Mononuclear cell (primary cell): ENCODE measurements at places on chromosomes 7 and 10. TPM values are rescaled to one million over a fixed set of nuclear protein-coding genes. Genes with fewer than 3 reads are reported as not detected.

Gene AGMO
- total RNA-seq = not detected

Gene WDR86
- total RNA-seq = 3.9 TPM

Gene FAM221A
- total RNA-seq = 4.4 TPM

Gene FXYD4
- not detected for total RNA-seq

Gene CPSF4
- total RNA-seq = 17.4 TPM

Gene SLC18A2
- 2.8 TPM for total RNA-seq

Gene INTS1
- total RNA-seq = 26.0 TPM

Gene SVOPL
- 0.21 TPM for total RNA-seq

Gene PPP3CB
- 13.9 TPM for total RNA-seq

Gene MYO1G
- 180 TPM for total RNA-seq

Gene OR9A2
- not detected for total RNA-seq

Gene CYP26A1
- not detected for total RNA-seq

Gene ANXA8L1
- total RNA-seq = 0.21 TPM

Gene NUDT5
- 10.8 TPM for total RNA-seq

Gene CDNF
- total RNA-seq = 1.0 TPM

Gene GATA3
- total RNA-seq = 7.3 TPM

Gene SPDYE5
- not detected for total RNA-seq

Gene MMD2
- not detected for total RNA-seq

Gene CAMK1D
- 11.0 TPM for total RNA-seq

Gene MAP3K8
- 88.9 TPM for total RNA-seq

Gene TEX47
- total RNA-seq = not detected

Gene KAZALD1
- 0.42 TPM for total RNA-seq

Gene ZC3HAV1L
- total RNA-seq = 1.4 TPM

Gene HMX3
- total RNA-seq = not detected

Gene MYOZ1
- not detected for total RNA-seq

Gene TRIM50
- not detected for total RNA-seq

Gene H2AZ2
- 121 TPM for total RNA-seq

Gene ZNF488
- total RNA-seq = not detected

Gene SLC16A9
- total RNA-seq = not detected

Gene MARVELD1
- total RNA-seq = 5.5 TPM

Gene ADAM22
- total RNA-seq = 0.94 TPM

Gene NEUROG3
- total RNA-seq = not detected

Gene LIPN
- total RNA-seq = 3.0 TPM

Gene PNLIPRP3
- total RNA-seq = not detected

Gene CAV2
- total RNA-seq = 4.1 TPM

Gene ANKRD7
- total RNA-seq = 0.42 TPM

Gene SFRP4
- total RNA-seq = not detected

Gene NPS
- total RNA-seq = not detected

Gene C10orf67
- 0.31 TPM for total RNA-seq

Gene SPDYE2
- 0.21 TPM for total RNA-seq
